ENCODE measurements at places on chromosomes 11 and 22.

GRCh38 chr11:80365076-80365725, 924.4 kb upstream of the TENM4 start:
- no peak for DNase-seq

DNA sequence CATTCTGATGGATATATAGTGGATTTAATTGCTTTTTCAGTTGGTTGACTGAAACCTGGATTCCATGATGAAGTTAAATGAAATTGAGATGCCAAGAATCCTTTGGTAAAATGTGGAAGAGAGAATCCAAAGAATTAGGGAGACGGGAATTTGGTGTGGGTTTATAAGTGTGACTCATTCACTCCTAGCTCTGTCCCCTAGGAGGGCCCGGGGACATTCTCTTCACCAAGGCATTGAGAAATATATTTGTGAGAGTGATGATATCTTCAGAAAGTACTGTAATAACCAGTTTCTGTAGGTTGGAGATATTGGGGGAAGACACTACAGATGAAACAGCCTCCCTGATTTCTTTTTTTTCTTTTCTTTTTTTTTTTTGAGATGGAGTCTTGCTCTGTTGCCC, 13.6 kb upstream of the PHOX2A start:
- no peak for DNase-seq

DNA sequence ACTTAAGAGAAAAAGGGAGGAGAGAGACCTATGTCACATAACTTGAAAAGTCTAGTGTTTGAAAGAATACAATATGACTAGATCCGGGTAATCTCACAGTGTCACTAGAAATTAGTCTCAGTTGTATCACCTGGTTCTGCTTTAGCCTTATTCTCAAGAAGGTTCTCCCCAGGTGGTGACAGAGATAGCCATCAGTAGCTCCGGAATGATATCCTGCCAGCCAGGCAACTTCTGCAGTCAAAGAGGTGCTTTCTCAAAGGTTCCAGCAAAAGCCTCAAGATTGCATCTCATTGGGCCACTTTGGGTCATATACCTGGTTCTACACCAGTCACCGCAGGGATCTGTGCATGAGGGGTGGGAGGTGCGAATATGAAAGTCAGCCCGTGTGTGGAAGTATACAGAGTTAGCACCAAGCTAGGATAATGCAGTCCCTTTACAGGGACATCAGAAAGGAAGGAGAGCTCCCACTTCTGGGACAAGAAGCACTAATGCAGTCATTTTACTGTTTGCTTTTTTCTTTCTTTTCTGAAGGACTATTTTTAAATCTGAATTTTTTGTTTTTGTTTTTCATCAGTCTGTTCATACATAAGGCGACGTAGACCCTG, 61.1 kb downstream of the CYB5R2 start:
- DNase-seq = no peak

- DNase-seq = no peak
Observed at GRCh38 chr11:75602951-75603350, 40.9 kb downstream of the SERPINH1 start.

DNA sequence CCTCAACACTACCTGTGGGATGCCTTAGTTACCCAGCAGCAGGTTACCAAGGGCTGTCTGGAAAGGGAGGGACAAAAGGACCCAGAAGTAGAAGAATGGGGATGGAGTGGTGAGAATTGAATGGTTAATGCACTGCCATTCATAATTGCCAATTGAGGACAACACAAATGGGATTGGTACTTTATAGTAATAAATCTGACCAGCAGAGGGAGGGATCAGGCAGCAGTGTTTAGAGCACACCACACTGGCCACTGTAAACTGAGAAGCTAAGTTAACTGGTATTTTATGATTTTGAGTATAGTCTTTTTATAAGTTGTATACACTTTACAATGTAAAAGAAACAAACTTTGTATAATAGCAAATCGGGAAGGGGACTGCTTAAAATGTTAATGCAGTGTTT, 10.7 kb downstream of the TBRG1 start:
- DNase-seq = no peak

- no peak for DNase-seq
Observed at GRCh38 chr11:128503245-128503991, 83.9 kb downstream of the ETS1 start.

DNA sequence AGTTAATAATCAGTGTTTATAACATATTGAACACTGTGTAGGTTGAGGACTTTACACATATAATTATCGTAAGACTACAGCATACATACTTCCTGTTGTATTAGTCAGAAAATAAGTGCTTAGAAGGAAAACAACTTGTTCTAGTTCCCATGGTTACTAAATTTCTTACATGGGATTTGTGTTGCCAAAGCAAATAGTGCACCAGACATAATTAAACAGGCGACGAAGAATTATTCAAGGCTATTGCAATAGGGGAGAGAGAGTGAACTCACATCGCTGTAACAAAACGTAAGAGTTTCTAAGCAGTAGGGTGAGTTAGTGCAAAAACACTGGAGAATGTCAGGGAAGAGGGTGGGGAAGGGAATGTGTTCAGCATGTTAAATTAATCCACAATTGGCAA, 347.8 kb downstream of the CNTN5 start:
- no peak for DNase-seq
